ENCODE measurements at places on chromosomes 3 and 15.

DNA sequence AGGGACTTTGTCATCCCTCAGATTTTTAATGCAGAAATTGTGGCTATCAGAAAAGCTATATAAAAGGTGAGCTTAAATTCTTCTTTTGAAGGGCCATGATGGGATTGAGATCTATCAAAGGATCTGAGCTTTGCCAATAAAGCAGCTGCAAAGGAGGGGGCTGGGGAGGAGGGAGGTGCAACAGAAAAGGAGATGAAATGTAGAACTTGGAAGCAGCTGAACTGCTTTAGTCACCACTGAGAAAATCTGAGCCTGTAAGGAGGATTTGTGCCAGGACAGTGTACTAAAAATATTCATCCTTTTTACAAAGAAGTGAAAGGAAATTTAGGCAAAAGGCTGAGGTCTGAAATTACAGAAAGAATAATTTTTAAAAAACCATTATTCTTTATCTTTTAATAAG is 10.4 kb downstream of the TSPAN3 start:
- DNase-seq, result no peak

DNA sequence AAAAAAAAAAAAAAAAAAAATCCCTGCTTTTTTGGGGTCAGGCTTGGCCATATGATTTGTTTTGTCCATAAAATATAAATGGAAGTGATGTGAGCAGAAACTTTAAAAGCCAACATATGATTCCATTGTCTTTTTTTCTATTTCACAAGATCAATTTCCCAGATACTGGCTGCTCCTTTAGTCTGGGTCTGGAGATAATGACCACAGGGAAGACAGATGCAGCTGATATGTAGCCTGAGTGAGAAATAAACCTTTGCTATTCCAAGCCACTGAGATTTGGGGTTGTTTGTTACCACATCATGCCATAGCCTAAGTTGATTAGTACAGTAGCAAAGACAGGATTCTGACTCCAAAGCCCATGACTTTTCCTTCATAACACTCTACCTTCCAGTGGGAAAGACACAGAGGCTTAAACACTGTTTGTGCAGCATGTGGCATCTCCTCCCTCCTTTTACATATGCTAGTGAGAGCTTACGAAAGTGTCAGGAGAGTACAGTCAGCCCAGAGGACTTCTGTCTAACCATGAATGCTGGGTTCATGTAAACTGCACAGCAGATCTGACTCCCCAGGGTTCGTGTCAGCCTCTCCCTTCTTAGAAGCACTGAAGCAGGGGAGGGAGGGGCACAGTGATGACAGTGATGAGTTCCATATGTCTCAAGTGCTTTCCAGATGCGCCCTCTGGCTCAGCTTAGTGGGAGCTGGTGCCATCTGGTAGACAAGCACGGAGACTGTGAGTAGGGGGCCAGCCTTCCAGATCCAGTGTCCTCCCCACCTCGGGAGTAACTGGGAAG is 36.7 kb upstream of the SLC7A14 start:
- no peak for DNase-seq

DNA sequence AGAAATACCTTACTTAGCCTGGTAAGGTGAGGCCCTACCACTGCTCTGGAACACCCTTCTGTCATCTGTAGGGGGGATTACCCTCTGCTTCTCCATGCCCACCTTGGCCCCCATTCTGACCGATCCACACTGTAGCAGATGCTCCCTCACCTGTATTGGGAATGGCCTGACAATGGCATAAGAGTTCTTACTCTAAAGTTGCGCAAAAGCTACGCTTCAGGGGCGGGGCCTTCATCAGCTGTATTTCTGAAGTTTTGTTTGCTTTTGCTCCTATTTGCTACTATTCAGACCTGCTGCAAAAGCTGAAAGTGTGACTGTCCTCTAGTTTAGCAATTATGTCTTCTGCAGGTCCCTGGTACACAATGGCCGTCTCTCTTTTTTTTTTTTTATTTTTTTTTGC is 252.6 kb downstream of the TLE3 start:
- no peak for DNase-seq

DNA sequence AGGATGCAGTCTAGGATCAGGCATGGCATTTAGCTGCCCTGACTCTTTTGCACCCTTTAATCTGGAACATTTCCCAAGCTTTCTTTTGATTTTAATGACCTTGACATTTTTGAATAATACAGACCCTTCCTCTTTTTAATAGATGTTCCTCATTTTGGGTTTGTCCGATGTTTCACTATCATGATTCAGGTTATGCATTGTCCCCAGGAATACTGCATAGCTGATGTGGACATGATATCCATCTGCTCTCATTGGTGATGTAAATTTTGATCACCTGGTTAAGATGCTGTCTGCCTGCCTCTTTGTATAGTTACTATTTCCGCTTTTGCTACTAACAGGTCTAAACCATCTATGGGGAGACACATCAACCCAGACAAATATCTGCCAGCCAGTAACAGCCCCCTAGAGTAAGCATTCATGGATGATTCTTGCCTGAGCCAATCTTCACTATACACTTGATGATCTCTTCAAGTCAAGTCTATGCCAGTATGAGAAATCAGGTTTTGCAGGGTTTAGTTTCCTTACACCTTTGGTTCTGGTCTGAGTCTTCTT is 50.6 kb upstream of the ULK4 start:
- DNase-seq, result no peak

DNA sequence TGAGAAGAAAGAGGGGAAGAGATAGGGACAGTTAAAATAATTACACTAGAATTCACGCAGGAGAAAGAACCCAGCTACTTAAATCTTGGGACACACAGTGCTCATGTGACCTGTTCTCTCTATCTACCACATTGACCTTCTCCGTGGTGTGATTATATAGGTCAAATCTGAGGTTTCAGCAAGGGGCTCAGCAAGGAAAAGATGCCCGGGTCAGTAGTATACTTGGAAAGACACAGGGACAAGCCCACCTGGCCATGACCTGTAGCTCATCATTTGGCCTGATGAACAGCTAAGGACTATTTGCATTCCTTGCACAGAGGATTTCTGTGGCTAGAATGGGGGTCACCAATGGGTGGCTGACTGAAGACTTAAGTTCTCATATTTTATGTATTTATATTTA is 71.9 kb downstream of the SSR3 start:
- DNase-seq, result no peak

DNA sequence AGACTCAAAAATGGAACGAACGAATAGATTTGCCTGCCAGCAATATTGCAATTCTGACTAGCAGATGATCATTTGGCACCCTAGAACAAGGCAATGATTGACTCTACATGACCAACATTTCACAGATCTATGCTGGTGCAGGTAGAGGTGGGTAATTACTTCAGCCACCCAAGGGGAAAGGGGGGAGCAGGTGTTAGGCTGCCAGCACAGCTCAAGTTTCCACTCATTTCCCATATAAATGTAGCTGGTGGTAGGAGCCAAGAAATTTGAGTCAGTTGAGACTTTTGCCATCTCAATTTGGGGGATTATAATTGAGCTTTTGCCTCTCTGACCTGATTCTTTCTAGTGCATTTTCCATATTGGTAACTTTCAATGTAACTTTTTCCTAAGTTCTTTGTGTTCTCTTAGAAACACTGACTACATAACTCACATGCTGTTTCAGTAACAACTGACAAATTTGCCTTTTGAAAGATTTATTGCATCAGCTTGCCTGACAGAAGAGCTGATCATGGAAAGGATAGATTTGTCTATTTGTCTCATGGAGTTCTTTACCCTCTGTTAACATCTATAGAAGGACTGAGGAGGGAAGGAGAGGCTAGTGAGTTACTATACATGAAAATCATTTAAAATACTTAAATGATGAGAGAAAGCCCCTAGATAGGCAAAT is 902.5 kb downstream of the ZPLD1 start:
- DNase-seq, result no peak

- no peak for DNase-seq
These were observed 51.4 kb downstream of the FLNB start for GRCh38 chr3:58059349-58060321.

GRCh38 chr3:152400887-152401286 is 132.2 kb downstream of the MBNL1 start:
- DNase-seq, result no peak

- DNase-seq, result no peak
These were observed 27.6 kb upstream of the CXCR6 start for GRCh38 chr3:45915518-45916231.
